ENCODE measurements at places on chromosomes 3 and 15. TPM values are rescaled to one million over a fixed set of nuclear protein-coding genes. Genes with fewer than 3 reads are reported as not detected.
A peak's percentile ranks its signal among the peaks of the same experiment; 100 is the strongest.

The ALG1L2 gene
- 5.4 TPM for polyA plus RNA-seq

The SAMMSON gene
- not detected for polyA plus RNA-seq

- no peak overlapping the region for H3K4me3 ChIP-seq
- no peaks in the 10 kb centered on the region for H3K36me3 ChIP-seq
- H3K27ac ChIP-seq = no peak overlapping the region
- H3K4me1 ChIP-seq = no peaks in the 10 kb centered on the region
Measured at GRCh38 chr15:76954744-76955143, 23.2 kb downstream of the RCN2 start.

The NOX5 gene
- 0.63 TPM for polyA plus RNA-seq

The KNSTRN gene
- polyA plus RNA-seq = 28.2 TPM

DNA sequence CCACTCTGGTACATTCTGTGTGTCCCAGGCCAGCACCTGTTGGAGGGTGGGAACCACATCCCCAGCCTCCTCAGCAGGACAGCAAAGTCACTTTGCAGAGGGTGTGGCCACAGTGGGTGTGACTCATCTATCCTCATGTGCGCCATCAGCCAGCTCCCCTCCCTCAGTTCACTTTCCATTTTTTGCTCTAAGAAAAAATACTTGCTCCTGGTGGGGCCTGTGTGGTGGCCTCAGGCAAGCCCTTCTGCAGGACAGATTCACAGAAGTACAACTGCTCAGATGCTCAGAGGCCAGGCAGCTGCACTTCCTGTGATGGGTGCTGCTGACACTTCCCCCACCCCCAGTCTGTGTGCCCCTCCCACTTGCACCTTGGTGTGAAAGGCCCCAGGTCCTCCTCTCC lies 78.3 kb upstream of the ALDH1L1 start:
- peaks cover 9% of the 10 kb centered on the region for H3K4me1 ChIP-seq
- no peak for DNase-seq
- H3K36me3 ChIP-seq = no peaks in the 10 kb centered on the region
- H3K4me3 ChIP-seq = no peak overlapping the region

The TPM1 gene
- polyA plus RNA-seq = 607 TPM

DNA sequence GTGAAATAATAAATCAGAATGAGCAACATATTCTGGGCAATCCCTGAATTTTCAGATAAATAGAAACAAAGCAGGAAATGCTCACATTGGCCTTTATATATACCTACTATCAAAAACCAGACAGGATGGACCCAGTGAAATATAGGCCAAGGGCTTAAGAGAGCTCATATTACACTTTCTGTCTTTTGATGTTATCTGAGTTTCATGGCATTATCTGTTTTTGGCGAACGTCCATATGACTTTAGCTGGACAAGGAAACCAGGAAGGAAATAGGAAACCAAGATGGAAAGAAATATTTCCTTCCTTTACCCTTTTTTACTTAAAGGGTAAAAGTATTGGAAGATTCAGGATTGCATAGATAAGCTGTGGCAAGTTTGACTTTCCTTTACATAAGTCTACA lies 274.8 kb downstream of the THSD4 start:
- H3K27me3 ChIP-seq = peaks cover 3% of the 10 kb centered on the region
- H3K4me1 ChIP-seq = peaks cover 14% of the 10 kb centered on the region
- H3K4me3 ChIP-seq = no peak overlapping the region
- no peak overlapping the region for H3K27ac ChIP-seq
- no peak for DNase-seq

The FEZF2 gene
- not detected for polyA plus RNA-seq

DNA sequence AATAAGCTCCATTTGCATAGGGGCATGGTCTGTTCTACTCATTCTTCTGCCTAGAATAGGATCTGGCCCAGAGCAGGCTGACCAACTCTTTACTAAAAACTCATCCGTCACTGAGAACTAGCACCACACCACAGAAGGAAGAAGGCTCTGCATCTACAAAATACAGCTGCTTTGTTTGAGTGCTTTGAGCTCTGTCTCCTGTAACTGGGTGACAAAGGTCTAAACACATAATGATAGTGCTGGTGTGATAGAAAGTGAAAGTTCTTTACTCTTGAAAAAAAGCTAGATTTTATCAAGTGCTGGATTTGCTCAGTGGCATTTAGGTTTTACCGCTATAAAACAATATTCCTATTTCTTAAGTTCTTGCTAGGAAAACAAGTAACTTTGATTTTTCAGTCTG lies 140.7 kb downstream of the FHIT start:
- H3K4me3 ChIP-seq = no peak overlapping the region
- H3K27ac ChIP-seq = no peak overlapping the region
- H3K4me1 ChIP-seq = no peaks in the 10 kb centered on the region
- H3K36me3 ChIP-seq = no peaks in the 10 kb centered on the region

DNA sequence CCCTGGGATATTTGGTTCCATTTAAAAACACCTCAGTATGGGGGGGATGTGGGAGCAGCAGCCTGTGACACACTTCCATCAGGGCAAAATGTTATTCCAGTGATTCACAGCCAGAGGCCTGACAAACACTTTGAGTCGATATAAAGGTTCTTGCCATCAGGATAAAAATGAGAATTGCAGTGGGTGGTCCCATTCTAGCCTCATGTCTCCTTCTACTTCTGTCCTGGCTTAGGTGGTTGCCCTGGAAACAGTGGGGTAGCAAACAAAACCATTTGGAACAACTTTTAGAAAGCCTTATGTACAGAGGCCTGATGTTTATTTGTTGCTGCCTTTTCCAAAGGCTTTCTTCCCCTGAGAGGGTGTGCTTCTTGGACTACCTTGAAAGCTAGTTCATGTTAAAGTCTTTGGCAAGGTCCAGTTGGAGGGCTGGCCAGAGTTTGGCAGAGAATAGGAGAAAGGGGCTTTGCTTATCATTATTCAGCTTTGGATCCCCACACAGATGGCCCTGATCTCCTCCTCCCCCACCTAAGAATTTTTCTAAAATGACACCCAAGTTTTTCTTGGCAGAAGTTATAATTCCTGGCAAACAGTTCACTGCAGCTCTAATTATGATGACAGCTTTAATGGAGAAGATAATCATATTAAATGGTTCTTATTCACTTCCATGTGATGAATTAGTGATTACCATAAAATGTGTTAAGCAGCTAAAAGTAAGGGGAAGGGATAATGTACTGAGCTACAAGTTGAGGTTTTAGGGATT lies 84.2 kb upstream of the ZNF280D start:
- no peak overlapping the region for H3K27ac ChIP-seq
- H3K27me3 ChIP-seq = no peaks in the 10 kb centered on the region
- no peak overlapping the region for H3K4me3 ChIP-seq
- no peaks in the 10 kb centered on the region for H3K36me3 ChIP-seq

The TMEM87A gene
- polyA plus RNA-seq = 63.6 TPM

GRCh38 chr3:155391551-155391958 lies 98.1 kb upstream of the STRIT1 start:
- H3K27ac ChIP-seq = no peak overlapping the region
- no peak overlapping the region for H3K4me3 ChIP-seq
- H3K27me3 ChIP-seq = no peaks in the 10 kb centered on the region
- DNase-seq = peak; percentile 47
- H3K36me3 ChIP-seq = no peaks in the 10 kb centered on the region
- H3K4me1 ChIP-seq = peaks cover 6% of the 10 kb centered on the region

DNA sequence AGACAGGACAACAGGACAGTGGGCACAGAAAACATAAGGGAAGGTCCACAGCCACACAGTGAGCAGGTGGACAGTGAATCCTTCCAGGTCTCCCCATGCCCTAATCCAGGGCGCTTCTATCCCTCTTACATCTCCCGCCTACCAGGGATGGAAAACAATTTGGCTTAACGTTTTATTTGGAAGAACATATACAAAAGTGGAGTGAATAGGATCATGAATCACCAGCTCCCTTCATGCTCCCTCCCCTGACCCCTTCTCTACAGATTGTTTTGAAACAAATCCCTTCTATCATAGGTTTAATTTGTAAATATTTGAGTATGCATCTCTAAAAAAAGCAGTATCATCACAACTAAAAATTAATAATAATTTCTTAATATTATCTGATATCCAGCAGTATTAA lies 52.5 kb downstream of the CLDN11 start:
- no peaks in the 10 kb centered on the region for H3K4me1 ChIP-seq
- H3K4me3 ChIP-seq = no peak overlapping the region
- DNase-seq = no peak
- H3K27me3 ChIP-seq = no peaks in the 10 kb centered on the region

The PRKCD gene
- 46.2 TPM for polyA plus RNA-seq

GRCh38 chr3:173789530-173790162 lies 392.1 kb downstream of the NLGN1 start:
- H3K4me3 ChIP-seq = no peak overlapping the region
- no peaks in the 10 kb centered on the region for H3K36me3 ChIP-seq
- H3K27ac ChIP-seq = no peak overlapping the region
- no peaks in the 10 kb centered on the region for H3K4me1 ChIP-seq

All from left lung (tissue), 14 donors.